Activated CD4-positive, CD25-positive, alpha-beta regulatory T cell (primary cell): ENCODE measurements at places on chromosomes 4 and X.

DNA sequence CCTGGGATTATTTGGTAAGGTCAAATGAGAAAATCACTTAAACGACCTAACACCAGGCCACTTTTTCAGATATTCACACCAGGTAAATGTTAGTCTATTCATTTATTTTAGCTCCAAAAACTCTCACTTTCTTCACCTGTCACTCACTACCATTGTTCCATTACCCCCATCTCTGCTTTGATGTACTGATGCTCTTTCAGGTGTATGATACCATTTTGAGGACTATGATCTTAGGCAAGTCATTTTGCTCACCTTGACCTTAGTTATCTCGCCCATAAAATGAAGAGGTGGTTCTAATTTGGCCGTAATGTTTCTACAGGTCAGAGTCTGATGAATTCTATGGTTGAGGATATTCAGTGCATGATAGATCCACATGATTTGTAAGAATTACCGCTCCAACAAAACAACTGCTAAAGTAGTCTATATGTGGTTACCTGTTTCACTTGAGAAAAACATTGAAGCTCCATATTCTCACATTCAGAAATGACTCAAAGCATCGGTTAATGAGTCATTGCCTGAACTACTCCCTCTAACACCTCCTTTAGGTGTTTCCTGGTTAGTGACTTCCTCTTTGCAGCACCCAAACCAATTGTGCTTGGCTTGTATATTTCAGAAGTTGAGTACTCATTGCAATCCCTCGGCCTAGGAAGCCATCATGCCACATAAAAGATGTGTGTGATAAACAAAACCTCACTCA lies 4.5 kb downstream of the DTHD1 start:
- no peak for DNase-seq

- DNase-seq: no peak
Measured at GRCh38 chr4:62835631-62836030, 1573.6 kb downstream of the TECRL start.

GRCh38 chrX:44227991-44228390 lies 115.5 kb downstream of the EFHC2 start:
- no peak for DNase-seq

- no peak for DNase-seq
Measured at GRCh38 chrX:72053508-72053907, 78.2 kb downstream of the RTL5 start.

- DNase-seq: no peak
Measured at GRCh38 chrX:37776987-37777325, 2.9 kb upstream of the CYBB start.

DNA sequence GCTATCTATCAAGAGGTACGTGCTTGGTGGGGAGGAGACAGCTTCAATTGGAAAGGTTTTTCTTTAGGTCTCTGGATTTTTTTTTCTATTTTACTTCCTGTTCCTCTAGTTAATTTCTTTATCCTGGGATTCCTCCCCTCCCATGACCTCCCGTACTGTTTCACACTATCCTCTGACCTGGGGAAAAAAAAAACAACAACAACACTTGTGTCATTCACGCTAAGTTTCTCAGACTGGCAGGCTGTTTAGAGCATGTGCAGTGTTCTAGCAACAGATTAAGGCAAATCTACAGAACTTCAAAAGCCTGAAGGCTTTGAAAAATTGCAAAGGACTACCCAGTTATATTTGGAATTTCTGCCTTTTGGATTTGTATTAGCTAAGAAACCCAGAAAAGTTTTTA lies 358.4 kb downstream of the ARHGAP24 start:
- no peak for DNase-seq

DNA sequence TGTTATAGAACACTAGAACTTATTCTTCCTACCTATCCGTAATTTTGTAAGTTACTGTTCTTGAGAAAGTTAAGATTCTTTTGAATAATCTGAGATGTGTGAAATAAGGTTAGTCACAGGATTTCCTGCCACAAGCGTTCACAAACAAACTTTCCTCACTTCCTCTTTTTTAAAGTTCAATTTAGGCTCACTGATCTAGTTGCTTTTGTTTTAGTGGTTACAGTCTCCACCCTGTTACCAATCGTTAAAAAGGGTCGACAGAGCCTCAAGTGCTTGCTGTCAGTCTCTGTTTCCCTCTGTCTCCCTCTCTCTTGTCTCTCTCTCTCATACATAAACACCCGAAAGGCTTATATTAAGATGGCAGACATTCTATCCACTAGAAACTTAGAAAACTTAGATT lies 35.9 kb upstream of the STK26 start:
- DNase-seq: no peak

- peak; percentile 2 for DNase-seq
Measured at GRCh38 chrX:129798888-129799287, 19.1 kb downstream of the SASH3 start.

DNA sequence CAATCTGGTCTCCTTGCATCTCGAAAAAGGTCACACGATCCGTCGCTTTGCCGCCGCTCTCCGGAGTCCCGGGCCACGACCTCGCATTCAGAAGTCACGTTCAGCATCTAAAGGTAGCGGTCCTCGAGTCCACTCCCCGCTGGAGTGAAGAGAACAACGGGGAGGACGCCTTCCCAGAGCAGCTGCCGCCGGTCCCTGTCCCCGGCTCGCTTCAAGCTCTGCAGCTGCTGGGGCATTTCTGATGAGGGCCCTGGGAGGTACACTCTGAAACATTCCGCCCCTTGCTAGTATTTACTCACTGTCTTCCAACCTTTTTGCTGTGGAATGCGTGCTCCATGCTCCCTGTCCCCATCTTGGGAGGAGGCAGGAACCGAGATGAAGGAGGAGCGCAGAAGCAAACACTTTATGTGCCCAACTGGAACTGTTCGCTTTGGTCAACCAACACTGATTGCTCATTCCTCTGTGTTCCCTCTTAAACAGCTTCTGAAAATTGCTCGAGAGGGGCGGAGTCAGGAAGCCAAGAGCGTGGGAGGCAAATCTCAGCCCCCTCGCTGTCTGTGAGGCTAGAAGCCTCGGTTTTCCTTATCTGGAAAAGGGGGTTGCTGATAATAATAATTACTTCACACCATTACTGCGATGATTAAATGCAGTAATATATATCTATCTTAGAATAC lies 6.4 kb upstream of the VAMP7 start:
- no peak for DNase-seq

DNA sequence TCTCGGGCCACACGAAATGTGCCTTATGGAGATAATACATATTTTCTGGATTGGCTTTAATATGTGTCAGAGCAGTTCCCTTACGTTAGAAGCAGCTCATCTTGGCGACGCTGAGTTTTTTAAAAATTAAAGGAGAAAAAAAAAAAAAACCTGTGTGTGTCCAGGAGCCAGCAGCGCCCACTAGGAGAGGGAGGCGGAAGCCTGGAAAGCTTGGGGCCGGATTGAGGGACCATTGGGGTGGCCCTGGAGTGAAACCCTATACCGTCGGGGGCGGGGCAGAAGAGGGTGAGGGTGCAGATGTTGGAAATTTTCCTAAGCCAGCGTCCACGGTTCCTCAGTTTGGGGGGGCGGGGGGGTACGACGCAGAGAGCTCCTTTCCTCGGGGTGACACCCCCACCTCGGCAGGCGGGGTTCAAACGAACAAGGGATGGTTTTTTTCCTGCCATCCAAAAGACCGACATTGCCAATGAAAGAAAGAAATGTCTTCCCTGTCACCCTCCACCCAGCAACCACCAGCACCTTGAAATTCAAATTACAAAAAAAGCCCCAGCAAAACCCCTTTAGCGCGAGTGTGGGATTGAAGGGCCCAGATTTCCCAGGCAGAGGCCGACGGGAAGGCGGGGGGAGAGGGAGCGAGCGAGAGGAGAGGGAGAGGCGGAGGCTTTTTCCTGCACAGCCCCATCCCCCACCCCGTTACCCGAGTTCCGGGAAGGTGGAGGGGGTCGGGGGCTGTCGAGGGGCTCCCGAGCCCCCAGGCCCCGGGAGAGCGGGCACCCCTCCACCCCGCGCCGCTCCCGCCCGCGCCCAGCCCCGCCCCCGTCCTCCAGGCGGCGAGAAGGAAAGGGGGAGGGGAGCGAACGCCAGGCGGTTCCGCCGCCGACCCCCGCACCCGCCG lies 859 bp downstream of the SMARCA1 start:
- DNase-seq: no peak

GRCh38 chrX:107871136-107871535 lies 45.5 kb downstream of the MID2 start:
- no peak for DNase-seq

DNA sequence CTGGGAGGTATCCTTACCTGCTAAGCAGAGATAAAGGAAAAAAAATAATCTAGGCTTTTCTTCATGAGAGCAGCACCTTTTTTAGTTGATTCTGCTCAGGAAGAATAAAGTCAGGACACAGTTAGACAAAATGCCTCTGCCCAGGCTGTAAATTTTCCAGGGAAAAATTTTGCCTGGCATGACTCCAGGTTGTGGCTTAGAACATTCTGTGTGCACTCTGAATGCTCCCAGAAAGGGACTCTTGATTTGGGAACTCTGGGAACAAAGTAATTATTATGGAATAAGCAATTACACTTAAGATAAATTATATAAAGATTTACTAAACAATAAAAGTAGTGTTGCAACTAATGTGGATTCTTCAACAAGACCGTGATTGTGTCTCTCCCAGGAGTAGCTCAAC lies 826.2 kb upstream of the TENM3 start:
- no peak for DNase-seq

GRCh38 chr4:148015058-148015457 lies 283.2 kb downstream of the ARHGAP10 start:
- DNase-seq: no peak

DNA sequence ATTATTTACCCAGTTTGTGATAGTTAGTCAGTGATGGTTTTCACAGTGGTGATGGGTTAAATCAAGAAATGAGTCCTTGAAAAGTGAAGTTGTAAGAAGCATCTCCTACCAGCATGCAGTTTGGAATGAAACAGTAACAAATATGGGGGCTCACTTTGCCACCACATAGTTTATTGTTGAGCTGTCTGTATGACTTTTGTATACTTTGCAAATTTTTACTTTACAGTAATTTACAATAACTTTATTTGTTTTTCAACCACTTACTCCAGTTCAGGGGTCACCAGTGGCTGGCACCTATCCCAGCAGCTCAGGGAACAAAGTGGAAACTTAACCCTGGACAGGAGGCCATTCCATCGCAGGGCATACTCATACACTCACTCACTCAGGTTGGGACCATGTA lies 64.5 kb upstream of the ANKRD50 start:
- DNase-seq: no peak

DNA sequence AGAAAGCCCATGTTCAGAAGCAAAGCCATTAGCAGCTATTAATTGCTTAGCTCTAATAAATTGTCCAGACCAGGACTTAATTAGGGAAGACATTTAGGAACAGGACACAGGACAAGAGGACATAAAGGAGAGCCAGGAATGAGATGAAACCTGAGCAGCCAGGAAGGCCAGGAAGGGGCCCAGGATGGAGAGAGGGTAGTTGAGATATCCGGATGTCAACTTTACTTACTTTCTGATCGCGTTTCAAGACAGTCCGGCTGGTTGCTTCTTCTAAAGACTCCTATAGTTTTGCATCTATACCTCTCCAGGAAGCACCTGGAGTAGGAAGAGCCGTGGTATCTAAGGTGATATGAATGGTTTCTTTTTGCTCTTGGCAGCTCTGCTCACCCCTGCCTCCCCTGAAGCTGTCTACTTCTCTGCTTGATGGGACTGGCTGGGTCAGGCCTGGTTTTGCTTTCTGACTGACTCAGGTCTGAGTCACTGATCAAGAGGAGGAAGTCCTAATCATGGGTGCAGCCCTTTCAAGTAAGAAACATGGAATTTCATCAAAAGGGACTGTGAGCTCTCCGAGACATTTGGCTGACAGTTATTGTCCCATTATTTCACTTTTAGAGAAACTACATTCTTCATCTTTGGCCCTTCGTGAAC lies 733.3 kb downstream of the RPA4 start:
- DNase-seq: no peak

GRCh38 chrX:134803060-134803459 lies 144.8 kb upstream of the PLAC1 start:
- DNase-seq: no peak

GRCh38 chr4:16233569-16234177 lies 7.4 kb upstream of the TAPT1 start:
- no peak for DNase-seq

DNA sequence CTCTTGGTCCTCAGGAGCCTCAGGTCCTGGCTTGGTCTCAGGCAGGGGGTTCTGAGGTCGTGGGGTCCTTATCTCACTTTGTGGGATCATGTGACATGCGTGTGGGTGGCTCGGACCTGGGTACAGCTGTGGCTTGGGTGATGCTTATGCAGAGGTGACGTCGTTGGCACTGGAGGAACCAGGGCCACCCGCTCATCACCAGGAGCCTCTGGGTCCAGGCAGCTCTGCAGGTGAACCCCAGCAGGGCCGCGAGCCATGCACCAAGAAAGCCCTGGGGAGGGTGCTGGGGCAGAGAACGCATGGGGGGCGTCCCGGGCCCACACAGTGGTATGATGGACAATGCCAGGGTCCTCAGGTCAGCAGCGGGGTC lies 8.7 kb downstream of the ATP5ME start:
- no peak for DNase-seq

- no peak for DNase-seq
Measured at GRCh38 chr4:3108211-3108610, 33.7 kb downstream of the HTT start.

DNA sequence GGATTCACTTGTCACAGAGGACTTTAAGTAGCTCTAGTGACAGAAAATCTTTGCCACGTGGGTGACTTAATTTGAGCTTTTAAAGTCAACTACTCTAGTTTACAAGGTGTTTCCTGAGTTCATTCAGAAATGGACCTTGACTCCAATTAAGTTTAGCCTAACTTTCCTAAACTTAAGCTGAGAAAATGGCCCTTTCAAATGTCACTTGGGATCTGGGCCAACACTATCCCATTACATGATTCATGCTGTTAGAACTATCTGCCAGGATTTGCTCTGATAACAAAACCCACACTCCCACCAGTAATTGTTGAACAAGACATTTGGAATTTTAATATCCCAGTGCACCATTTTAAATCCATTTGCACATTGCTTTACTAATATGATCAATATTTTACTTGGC lies 40.8 kb downstream of the C4orf46 start:
- DNase-seq: no peak

- DNase-seq: no peak
Measured at GRCh38 chr4:40829586-40829985, 79.8 kb downstream of the NSUN7 start.

- no peak for DNase-seq
Measured at GRCh38 chrX:1244164-1245076, 24.2 kb upstream of the CSF2RA start.

DNA sequence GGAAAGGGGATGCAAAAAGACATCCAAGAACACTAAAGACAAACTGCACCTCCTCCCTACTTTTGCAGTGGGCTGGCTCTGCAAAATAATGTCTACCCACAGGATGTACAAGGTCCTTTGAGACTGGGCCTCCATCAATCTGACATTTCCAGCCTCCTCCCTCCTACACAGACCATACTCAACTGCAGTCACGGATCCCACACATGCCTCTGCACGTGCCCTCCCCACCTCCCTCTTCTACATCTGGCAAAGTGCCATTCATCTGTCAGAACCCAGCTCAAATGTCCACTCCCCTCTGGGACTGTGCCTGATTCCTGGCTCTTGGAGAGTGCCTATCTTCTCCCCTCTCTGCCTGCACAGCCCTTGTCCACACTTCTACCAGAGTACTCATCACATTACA lies 50.3 kb downstream of the CHRDL1 start:
- no peak for DNase-seq

- no peak for DNase-seq
Measured at GRCh38 chrX:63475200-63475599, 124.1 kb upstream of the SPIN4 start.
